ENCODE measurements at places on chromosomes 5 and 9. TPM values are rescaled to one million over a fixed set of nuclear protein-coding genes. Genes with fewer than 3 reads are reported as not detected.
A peak's percentile ranks its signal among the peaks of the same experiment; 100 is the strongest.

Gene EIF4EBP3
- 8.3 TPM for total RNA-seq

Gene ANKRD18B
- total RNA-seq = not detected

Gene ZNF618
- not detected for total RNA-seq

Gene AGXT2
- total RNA-seq = not detected

Gene WHRN
- total RNA-seq = 2.1 TPM

Gene IRF1
- total RNA-seq = 24.8 TPM

Gene GABRB2
- 5.1 TPM for total RNA-seq

Gene SLC45A2
- total RNA-seq = not detected

Gene ZNF79
- total RNA-seq = 9.4 TPM

Gene EEIG1
- 60.1 TPM for total RNA-seq

Gene SPINK5
- not detected for total RNA-seq

DNA sequence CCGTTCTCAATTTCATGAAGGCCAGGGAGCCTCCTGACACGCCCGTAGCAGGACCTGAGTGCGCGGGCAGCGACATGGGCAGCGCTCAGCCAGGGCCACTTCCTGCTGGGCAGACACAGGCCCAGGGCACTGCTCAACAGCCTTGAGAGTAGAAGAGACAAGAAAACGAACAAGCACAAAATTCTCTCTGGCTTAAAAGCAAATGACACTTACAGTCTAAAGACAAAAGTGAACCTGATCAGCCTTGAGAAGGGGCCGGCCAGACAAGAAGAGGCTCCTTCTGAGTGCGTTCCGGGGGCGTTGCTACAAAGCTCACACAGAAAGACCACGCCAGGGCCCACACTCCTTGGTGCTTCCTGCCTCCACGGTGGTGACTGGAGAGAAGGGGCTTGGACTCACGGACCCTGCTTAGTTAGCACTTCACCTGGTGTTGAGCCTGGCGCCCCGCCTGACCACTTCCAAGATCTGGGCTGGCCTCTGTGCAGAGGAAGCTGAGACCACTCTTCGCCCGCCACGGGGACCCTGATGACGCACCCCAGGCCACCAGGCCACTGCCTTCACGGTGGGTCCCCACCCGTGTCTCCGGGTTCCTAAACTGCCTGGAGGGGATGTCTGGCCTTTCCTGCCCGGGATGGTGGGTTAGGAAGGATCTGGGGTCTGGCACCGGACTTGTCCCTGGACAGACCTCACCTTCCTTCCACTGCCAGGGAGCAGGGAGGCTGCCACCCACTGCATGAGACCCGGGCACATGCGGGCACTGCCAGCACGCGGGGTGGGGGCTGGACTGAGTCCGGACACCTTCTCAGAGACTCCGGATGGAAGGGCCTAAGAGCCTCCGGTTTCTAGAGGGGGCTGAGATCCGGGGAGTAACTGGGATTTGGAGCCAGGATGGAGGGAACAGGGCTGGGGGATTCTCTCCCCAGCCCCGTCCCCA is 1.3 kb downstream of the SLC12A7 start:
- no peak for DNase-seq

DNA sequence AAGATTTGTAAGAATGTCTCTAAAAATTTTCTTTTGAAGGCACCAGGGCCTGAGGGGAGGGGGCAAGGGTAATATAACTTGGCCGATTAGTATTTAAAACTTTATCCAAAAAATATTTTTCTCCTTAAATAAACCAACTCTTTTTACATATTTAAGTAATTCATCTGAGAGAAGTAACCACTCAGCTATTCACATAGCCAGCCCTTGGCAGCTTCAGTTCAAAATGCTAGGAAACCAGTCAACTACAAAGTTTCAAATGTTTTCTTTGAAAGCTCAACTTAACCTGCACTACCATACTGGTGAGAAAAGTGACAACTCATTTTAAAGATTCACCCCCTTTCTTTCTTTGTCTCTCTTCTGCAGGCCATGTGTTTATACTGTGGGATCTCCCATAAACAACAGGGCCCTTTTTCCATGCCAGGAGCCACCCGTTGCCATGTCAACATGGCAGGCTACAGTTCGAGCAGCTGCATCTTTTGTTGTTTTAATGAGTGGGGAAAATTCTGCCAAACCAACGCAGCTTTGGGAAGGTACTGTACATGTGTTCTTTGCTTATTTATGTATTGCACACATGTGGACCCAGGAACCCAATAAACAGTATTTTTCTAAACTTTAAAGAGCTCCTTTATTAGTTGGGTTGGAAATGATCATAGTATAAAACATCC is 46.3 kb downstream of the AOPEP start:
- no peak for DNase-seq

GRCh38 chr5:8633259-8633658 is 764.3 kb downstream of the MTRR start:
- DNase-seq = no peak

DNA sequence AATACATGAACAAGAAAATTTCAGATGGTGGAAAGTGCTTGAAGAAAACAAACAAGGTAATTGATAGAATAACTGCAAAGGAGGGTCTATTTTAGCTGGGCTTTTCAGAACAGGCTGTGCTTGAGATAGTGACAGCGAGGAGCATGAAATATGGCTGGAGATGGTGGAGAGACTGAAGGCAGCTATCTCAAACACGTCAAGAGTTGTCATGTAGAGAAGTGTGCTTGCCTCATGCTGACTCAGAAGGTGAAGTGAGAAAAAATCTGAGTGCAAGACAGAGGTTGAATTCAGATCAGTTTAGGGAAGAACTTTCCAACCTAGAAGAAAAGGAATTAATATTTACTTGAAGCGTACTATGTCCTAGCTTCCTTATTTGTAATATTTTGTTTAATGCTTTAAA is 115.5 kb upstream of the RANBP3L start:
- no peak for DNase-seq

- peak; percentile 20 for DNase-seq
These were observed 137.1 kb downstream of the FGF1 start for GRCh38 chr5:142548739-142549275.

- DNase-seq = peak; percentile 50
These were observed 33.5 kb downstream of the TLX3 start for GRCh38 chr5:171342362-171343111.

- no peak for DNase-seq
These were observed 217.9 kb downstream of the HSPA4 start for GRCh38 chr5:133269691-133270090.

DNA sequence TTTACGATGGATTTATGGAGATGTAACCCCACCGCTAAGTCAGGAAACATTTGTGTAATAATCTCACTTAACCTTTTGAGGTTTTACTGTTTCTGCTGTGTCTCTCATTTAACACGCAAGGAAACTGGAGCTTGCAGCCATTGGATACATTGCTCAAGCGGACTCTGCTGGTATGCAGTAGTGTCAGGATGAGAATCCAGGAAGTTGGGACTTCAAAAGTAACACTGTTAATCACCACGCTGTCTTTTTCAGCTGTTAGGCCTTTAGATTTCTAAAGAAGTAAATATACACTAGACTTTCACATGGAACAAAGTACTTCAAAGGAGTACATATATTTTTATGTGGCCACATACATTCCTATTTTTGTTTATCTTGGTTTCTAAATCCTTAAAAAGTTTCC is 114.7 kb downstream of the LPAR1 start:
- no peak for DNase-seq

DNA sequence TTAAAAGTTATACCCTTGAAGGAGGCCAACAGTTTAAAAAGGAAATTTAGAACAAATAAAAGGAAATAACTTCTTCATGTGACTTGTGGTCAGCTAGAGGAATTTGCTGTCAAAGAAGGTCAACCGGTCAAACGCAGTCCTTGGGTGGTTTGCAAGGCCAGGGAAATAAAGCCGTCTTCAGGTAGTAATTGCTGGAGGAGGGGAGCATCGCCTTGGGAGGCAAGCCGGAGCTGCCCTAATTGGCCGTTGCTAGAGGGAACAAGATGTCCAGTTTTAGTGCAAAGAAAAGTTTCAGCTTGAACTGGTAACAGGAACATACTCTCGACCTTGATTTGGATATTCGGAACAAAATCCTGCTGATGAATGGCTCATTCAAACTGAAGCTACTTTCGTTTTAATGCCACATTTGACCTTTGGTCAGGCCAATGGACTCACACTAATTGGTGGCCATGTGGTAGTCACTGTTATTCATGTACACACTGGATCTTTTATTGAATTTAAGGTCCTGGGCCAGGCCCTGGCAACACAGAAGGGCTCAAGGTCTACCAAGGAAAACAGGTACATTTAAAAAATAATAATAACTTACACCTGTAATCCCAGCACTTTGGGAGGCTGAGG is 47.0 kb upstream of the MYO10 start:
- no peak for DNase-seq

GRCh38 chr9:91159664-91160121 is 202.0 kb downstream of the AUH start:
- no peak for DNase-seq

DNA sequence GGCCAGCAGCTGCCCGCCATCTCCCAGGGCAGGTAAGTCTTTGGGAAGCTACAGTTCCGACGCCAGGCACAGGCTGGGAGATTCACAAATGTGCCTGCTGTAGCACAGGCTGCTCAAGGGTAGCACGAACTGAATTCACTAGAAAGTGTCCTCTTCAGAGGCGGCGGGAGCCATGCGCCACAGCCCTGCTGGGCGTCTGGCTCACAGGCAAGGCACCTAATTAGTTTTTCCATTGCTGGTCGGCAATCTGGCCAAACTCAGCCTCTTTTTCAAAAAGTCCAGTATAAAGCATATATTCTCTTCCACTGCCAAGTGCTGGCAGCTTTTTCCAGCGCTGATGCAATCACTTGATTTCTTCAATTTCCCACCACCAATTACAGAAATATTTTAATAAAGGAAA is 128.9 kb upstream of the RAPGEF1 start:
- no peak for DNase-seq

DNA sequence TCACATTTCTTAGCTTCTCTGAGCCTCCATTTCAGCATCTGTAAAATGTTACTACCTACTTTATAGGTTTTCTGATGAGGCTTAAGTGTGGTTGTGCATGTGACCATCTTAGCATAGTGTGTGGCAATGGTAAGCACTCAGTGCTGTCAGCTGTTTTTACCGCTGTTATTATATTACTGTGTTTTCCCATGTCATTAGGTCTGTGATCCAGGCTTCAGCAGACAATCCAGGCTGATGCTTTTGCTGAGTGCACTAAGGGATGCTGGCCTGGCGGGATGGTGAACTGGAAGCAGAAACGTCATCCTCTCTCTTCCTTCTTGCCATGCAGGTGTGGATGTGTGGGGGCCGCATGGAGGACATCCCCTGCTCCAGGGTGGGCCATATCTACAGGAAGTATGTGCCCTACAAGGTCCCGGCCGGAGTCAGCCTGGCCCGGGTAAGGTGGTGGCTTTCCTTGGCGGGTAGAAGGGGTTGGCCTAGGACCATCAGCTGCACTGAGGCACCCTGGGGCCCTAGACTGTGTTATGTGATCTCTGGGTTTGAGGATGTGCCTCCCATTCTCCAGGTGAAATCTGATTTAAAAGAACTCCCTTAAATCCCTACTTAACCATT is 41.9 kb upstream of the SAP30L start:
- DNase-seq = no peak

- DNase-seq = no peak
These were observed at the start of gene THBS4 for GRCh38 chr5:80034962-80035821. Gene THBS4, plus strand, starts transcription at chr5:80035348. Its CDS starts 190 bp downstream, at chr5:80035538.

DNA sequence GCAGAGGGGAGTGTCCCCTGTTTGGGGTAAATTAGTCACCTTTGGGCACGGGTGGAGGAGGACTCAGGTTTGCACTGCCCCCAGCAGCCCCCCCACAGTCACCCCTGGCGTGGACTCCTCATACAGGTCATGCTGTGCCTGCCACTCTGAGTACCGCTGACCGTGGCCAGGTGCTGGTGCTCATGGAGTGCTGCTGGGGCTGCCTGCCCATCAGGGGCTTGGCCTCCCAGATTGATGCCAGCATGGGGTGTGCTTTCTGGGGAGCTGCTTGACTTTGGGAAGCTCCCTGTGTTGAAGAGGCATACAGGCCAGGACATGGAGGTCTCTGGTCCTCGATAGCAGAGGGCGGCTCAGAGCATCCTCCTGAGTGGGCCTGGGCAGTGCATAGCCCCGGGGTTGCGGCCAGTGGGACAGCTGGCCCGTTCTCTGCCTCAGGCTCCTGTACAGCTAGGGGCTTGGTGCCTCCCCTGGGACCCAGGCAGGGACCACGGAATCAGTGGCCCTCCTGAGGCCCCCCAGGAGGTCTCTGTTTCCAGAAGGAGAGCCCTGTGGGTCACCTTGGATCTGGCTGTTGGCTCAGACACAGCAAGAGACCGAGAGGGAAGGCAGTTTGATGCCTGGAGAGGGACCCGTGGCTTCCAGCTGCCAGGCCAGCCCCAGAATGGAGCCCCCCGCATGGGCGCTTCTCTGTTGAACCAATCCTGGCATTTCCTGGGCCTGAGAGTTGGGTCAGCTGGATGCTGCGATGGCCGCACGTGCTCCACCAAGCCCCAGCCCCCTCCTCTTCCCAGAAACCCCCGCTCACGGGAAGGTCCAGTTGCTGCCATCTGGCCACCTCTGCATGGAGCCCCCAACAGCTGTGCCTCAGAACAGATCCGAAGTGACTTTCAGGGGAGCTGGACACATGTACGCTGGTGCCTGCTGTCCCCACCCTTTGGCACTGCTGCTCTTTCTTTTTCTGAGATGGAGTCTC is 6.1 kb upstream of the AJM1 start:
- no peak for DNase-seq

Measured in OCI-LY7 (cell line).